Naive thymus-derived CD8-positive, alpha-beta T cell (primary cell): ENCODE measurements at places on chromosomes 3 and 15.

DNA sequence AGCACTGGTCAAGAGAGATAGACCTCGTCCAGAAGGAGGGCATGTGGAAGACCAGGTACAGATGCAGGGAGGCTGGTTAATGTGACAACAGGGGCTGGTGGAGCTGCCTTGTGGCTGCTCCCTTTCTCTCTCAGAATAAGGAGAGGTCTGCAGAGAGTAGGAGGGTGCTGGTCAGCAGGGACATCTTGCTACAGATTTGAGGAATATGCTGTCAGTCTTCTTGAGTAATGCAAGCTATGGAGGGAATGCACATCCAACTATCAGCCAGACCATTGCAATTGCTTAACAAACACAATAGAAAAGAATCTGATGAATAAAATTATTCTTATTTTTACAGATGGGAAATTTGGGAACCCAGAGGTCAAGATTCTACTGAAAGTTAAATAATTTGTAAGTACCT is 20.3 kb upstream of the SIAH2 start:
- DNase-seq = no peak

DNA sequence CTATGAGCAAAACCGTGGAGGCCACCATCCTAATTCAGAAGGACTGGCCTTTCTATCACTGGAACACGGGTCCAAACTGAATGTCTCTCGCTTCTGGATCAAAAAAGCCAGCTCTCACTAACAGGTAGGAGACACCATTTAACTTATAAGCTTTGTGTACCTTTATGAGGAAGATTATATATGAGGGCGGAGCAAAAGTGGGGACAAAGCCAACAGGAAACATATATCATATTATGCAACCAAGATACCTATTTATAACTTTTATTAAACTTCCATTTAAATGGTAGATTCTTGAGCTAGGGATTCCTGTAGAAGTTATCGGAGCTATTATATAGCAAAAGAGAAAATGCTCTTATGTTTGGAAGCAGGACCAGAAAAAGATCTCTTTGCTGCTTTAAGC is 78.4 kb downstream of the IGF2BP2 start:
- no peak for DNase-seq

DNA sequence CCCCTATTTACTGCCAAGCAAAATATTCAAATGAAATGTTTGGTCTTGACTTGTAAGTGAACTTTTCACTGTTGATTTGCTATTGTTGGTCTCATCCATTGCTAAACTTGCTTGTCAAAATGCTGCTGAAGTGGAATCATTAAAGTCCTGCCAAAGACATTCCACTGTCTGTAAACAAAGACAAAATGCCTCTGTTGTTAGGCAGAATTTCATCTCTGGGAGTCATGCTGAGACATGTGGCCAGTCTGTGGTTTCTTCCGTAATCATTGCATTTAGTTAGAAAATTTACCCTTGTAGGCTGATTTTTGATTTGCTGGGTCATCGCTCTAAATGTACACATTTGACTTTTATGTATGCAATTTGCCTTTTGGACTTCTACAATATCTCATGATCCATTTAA is 577.7 kb downstream of the MECOM start:
- DNase-seq = no peak

GRCh38 chr15:35209838-35210237 is 124.7 kb upstream of the NANOGP8 start:
- no peak for DNase-seq

DNA sequence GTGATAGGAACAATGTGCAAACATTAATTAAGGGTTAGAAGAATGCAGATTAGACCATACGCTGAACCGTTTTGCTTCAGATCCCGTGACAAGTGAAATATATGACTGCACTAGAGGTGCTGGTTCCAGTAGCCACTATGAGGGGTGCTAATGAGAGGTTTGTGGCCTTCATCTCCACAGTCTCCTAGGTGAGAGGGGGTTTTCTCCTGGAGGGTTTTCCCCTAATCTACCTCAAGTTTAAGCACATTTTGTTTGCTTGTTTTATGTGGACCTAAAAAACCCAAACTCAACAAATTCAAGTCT is 13.7 kb upstream of the SHF start:
- no peak for DNase-seq

DNA sequence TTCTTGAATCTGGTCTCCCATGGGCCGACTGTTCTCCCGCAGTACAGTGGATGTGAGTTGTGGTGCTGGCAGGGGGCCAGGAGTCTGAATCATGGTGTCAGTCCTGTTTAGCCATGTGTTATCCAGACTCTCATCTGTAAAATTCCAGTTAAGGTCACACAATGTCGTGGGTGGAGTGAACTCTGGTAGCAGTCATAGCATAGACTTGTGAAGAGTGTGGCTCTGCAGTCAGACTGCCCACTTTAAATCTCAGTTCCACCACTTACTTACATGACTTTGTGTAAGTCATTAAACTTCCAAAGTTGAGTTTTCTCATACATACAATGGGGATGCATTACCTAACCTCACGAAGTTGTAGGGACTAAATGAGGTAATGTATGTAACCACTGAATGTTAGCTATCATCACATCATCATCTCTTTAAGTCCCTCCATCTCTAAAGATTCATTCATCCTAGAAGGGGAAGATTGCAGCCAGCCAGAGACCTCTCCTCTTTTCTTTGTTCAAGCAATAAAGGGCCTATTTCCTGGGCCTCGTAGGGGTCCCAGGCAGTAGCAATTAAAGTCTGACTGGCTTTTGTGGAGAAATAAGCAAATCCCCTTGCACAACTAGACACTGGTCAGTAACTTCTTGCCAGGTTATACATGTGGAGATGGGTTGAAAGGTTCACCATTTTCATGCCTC is 93.9 kb downstream of the PCCB start:
- no peak for DNase-seq

DNA sequence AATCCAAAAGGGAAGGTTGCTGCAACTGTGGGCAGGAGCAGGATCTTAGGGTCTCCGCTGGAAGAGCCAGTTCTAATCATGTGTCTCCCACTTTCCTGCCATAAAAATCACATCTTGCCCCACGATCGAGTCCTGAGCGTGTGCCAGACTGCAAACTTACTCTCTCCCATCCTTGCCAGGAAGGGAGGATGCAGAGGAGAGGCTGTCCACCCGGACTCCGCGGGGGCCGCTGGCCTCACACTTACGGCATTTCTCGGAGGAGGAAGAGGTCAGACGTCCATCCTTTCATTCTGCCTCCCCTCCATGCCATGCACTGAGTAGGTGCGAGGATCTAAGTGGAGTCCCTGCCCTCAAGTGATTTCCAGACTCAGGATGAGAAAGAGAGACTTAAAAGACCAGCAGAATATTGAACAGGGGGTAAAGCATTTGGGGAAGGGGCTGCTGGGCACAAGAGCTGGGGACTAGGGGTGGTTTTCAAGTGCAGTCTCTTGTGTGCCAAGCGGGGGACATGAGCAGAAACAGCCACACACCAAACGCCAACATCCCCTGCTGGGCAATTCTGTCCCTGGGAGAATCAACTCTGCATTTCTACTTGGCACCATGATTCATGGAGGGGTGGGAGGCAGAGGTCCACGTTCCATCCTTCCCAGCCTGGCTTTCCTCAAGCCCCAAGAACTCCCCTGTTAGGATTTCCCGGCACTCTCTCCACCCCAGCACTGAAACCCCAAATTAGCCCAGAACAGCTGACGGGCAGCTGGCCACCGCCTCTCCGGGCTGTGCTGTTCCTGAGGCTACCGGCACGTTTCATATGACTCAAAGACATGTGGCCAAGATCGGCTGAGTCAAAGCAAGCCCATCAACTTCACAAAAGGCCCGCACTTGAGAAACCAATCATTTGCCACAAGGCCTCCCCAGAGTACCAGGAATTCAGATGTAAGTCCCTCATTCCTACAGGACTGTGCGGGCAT is 11.6 kb downstream of the OXTR start:
- DNase-seq = no peak

- DNase-seq = no peak
These were observed 23.6 kb upstream of the CADPS start for GRCh38 chr3:62898530-62899496.

- DNase-seq = no peak
These were observed 11.4 kb upstream of the SLC9A9 start for GRCh38 chr3:143859465-143860203.

DNA sequence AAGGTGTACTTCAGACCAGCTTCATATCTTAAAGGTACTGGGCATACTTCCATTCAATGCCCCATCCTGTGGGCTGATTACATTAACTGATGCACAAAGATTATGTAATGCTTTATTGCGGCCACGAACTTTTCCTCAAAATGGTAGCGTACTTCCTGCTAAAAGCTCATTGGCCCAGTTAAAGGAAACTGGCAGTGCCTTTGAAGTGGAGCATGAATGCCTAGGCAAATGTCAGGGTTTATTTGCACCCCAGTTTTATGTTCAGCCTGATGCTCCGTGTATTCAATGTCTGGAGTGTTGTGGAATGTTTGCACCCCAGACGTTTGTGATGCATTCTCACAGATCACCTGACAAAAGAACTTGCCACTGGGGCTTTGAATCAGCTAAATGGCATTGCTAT is 3.4 kb downstream of the SKIL start:
- DNase-seq = no peak

DNA sequence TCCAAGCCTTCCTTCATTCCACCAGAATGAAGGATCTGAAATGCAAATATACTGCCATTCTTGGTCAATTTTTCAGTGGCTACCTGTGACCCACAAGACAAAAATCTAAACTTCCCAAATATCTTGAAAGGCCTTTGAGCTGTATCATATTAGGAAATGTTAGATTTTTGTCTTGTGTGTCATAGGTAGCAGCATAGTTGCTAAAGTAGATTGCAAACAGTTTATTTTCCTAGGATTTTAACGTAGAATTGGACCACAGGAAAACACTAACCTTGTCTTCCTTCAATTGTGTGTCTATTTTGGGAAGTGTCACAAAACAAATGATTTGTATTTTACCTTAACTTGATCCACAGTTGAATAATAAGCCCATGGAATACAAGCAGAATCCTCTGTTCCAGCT is 42.4 kb downstream of the CP start:
- DNase-seq = no peak

DNA sequence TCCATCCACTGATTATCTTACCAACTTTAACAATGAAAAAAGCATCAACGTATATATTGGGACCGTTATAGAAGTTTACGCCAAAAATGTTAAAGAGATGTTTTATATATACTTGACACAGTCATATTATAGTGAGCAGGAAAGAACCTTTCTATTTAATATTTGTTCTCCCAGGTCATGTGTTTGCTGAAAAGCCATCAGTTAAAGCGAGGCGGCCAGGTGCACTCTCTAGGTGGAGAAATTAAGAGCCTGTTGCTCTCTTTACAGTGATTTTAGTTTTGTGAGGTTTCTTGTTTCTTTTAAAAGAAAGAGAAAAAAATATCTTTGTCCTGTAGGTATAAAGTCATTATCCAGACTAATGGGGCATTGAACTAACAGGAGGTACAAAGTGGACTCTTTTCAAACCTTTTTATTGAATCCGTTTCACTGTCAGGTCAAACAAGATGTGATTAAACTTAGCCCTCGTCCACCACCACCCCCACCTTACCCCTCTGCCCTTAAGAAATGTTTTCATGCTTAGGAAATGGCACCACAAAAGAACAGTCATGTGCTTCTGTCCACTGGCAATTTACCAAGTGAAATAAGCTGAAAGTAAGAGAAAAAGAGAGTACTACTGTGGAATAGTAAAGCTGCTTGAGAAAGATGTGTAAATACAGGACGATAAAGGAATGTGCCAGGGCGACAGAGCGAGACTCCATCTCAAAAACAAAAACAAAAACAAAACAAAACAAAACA is 279.9 kb downstream of the PTPRG start:
- no peak for DNase-seq

DNA sequence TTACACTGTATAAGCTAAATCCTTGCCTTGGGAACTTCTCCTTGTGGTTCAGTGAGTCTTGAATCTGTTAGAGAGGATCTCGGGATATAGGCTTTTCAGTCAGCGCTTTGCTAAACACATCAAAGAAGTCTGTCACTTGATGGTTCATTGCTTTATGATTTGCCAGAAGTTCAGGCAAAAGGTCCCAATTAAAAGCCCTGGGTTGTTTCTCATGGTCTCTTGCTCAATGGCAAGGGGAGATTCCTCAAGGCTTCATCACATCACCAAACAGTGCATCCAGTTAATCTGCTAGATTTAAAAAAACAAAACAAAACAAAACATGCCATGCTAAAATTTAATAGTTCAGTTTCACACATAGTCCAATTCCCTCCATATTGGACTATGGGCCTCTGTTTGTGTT is 114.8 kb downstream of the FILIP1L start:
- DNase-seq = no peak

DNA sequence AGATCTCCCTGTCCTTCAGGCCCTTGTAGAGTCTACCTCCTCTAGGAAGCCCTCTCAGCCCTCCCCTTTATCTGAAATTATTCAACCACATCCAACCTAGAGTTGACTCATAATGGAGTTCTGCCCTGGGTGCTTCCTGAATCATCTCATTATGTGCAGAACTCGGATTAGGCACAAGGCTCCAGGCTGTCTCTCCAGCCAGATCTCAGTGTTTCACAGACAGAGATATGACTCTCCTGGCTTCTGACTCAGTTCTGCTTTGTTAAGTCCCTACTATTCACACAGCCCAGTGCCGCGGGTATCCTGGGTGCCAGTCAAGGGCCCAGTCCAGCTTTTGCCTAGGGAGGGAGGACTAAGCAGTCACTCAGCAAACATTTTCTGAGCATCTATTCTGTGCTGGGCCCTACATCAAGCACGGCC is 9.3 kb downstream of the STRA6 start:
- DNase-seq = no peak

DNA sequence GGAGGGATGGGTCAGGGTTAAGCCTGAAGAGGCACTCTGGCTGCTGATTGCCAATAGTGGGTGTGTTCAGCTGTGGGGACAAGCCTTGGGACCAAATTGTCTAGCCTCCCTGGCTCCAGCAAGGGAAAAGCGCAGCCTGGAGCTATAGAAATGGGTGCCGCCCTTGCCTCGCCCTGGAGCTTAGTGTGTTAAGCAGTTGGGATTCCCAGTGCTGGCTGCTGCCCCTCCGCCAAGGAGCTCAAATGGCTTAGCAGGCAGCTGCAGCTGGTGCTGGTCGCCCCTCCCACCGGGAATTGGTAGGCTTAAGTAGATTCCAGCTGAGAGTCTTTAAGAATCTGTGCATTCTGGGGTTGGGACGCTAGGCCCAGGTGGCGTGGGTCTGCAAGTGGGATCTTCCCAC is 662.9 kb upstream of the TBL1XR1 start:
- no peak for DNase-seq

DNA sequence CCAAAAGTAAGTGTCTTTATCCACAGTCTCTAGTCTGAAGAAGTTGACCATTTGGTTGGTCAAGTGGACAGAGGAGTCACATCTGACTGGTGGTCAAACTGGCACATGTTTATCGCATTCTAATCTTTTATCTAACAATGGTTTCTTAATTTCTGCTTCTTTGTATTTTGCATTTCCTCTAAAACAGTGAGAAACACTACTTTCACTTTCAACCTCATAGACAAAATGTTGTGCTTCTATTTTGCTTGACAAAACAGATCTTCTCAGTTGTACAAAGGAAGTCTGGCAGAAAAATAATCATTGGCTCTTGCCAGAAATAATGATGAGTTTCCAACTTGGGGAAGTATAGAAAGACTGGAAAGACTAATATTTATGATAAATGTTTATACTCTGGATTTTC is 103.9 kb downstream of the MME start:
- no peak for DNase-seq

- DNase-seq = no peak
These were observed 37.0 kb upstream of the CORO2B start for GRCh38 chr15:68541743-68542142.
